GM12864 (cell line): ENCODE measurements at places on chromosomes 1 and 21.
A peak's percentile ranks its signal among the peaks of the same experiment; 100 is the strongest.

DNA sequence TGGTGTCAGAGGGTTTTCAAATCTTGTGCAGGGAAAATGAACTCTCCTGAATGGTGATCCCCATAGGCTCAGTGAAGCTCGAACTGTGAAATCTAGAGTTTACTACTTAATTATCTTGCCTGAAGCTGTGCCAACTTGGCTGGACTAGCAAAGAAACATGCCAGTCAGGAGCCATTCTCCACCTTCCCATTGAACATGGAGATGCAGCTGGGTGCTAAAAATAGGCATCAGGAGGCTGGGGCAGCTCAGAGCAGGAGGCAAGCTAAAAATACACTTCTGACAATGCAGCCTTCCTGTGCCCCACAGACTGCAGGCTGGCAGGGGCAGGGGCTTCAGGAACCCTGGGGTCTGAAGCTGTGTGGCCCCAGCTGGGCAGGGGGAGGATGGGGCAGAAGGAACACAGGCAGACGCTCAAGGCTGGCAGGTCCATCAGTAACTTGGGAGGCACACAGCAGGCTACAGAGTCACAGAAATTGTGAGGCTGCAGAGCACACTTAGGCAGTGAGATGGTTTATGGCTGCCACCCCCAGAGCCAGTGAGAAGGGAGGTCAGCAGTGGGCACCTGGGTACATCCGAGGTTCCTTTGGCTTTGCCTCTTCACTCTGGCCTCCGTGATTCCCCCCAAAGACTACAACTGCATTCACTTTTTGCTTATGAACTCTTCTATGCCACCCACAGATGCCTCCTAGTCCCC lies 155.4 kb upstream of the KCND3 start:
- no peak for DNase-seq

- DNase-seq, result no peak
These were observed 96.4 kb downstream of the UBR4 start for GRCh38 chr1:19113697-19114092.

GRCh38 chr1:116357487-116357886 lies 15.6 kb upstream of the ATP1A1 start:
- DNase-seq, result no peak

GRCh38 chr1:232521660-232522059 lies 108.3 kb downstream of the SIPA1L2 start:
- no peak for DNase-seq

DNA sequence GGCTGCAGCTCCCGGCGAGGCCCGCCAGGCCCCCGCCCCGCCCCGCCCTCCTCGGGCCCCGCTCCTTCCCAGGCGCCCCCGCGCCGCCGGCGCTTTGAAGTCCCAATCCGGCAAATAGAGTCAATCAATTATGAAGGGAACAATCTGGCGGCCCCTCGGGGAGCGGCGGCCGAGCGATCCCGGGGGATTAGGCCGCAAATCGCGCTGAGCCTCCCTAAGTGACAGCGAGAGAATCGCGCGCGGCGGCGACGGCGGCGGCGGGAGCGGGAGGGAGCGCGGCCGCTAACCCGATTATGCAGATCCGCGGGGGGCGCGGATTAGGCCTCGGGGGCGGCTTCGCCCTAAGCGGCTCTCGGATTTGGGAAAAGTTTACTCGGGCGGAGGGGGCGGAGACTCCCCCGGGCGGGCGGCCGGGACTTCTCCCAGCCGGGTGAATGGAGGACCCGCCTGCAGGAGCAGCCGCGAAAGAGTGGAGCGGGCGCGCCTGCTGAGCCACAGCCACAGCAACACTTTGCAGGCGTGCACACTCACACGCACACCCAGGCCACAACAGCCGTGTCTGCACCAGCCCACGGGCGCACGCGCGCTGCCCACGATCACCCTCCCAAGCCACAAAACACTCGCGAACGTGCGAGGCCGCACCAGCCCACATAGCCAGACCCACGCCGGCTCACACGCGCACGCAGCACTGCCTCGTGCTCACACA lies 23.0 kb upstream of the DMBX1 start:
- no peak for DNase-seq

DNA sequence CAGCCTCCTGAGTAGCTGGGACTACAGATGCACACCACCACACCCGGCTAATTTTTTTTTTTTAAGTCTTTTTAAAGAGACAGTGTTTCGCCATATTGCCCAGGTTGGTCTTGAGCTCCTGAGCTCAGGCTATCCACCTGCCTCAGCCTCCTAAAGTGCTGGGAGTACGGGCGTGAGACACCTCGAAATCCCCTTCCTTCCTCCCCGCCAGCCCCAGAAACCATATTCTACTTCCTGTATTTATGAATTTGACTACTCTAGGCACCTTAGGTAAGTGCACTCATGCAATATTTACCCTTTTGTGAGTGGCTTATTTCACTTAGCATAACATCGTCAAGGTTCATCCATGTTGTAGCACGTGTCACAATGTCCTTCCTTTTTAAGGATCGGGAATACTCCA lies 6.9 kb upstream of the LRP8 start:
- no peak for DNase-seq

DNA sequence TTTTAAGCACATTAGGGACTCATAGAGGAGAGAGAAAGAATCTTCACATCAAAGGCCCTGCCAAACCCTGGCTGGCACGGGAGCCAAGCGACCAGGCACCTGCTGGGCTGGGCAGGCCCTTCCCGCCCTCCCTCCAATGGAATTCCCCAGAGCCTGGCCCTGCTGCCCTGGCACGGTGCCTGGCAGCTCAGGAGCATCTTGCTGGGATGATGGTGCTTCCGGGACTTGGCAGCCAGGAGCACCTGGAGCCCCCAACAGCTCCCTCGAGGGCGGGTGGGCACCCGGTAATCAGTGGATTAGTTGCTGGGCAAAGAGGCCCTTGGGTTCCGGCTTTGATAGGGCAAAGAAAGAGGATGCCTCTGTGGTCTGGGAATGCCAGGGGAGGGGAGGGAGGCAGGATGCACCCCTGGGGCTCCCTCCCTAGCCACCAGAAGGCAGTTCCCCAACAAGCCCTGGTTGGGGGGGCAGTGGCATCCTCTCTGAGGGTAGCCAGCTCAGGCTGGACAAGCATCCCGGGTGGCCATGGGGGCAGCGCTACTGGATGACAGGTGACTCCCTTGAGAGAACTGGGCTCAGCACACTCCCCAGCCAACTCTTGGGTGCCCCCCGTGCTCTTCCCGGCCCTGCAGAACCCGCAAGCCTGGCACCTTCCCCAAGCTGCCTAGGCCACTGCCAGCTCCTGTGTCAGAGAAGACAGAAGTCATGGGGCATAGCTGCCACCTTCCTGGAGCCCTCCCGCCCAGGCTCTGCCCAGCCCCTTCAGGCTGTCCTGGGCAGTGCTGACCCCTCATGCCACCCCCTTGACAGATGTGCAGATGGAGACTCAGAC lies 26.4 kb downstream of the KRTAP10-1 start:
- no peak for DNase-seq

DNA sequence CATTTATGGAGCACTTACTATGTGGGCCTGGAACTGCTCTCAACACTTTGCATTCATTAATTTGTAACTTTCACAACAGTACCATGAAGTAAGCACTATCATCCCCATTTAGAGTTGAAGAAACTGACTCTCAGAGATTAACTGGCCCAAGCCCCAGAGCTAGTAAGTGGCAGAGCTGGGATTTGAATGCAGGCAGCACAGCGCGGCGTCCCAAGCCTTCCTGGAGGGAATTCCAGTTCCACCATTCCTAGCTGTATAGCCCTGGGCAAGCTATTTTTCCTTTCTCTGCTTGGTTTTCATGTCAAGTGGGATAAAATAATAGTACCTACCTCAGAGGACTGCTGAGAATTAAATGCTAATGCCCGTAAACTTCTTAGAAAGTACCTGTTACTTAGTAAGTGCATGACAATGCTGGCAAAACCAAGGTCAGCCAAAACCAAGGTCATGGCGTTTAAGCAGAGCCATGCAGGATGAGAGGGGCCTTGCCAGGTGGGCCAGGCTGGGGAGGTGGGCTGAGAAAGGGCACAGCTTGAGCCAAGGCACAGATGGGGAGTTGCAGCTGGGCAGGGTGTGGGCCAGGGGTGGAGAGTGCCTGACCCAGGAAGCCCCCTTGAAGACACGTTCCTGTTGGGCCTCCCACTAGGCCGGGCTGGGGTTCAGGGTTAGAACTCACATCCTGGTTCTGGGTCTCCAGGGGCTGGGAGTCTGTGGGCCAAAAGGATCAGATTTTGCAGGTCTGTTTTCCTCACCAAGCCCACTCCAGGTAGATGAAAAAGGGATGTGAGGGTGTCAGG lies 4.6 kb upstream of the KNCN start:
- DNase-seq, result no peak

GRCh38 chr1:66450043-66450514 lies 83.9 kb upstream of the SGIP1 start:
- no peak for DNase-seq

- DNase-seq, result no peak
These were observed at the start of gene DIO1 for GRCh38 chr1:53893999-53894636. DIO1 (plus strand) TSS chr1:53894187; CDS start chr1:53894211, 24 bp downstream.

- DNase-seq, result no peak
These were observed 230.0 kb upstream of the B3GALT2 start for GRCh38 chr1:193416226-193417024.

GRCh38 chr1:32716312-32717148 lies 14.0 kb upstream of the SYNC start:
- DNase-seq, result peak; percentile 40

DNA sequence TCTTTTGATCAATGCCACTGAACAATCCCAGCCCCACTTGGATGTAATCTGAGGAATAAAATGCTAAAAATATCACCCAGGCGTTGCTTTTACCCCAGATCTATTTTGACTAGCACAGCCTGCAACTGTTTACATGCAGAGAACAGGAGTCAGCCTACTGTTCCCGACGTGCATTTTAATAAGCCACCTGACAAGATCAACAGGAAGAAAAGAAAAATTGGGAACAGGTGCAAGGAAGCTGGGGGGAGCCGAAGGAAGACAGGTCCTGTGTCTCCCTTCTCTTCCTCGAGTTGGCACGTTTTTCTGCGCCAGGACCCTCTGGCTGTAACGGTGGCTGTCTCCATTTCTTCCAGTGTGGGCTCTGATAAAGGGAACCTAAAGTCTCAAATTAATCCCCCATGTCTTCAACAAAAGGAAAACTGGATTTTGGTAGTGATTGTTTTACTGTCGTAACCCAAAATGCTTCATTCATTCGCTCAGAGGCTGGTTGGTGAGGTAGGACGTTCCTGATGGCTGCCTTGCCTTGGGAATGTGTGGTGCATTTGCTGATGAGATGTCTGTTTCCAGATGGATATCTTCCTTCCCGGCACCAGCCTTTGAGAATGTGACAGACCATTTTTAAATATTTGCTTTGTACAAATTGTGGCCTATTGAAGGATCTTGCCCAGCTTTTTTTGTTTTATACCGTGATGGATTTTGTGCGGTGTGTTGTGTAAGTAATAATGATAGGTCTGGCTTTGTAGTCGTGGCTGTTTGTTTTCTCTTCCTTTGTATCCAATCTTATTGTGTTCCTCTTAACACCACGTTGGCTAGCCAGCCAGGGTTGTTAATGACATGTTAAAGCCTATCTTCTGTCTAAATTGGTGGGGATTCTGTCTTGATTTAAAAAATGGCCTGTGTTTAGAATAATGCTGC lies 117.5 kb downstream of the C1orf21 start:
- DNase-seq, result no peak

GRCh38 chr21:43613755-43614638 lies 45.3 kb downstream of the HSF2BP start:
- peak; percentile 24 for DNase-seq

- no peak for DNase-seq
These were observed 4.3 kb upstream of the MIIP start for GRCh38 chr1:12015001-12015491.

DNA sequence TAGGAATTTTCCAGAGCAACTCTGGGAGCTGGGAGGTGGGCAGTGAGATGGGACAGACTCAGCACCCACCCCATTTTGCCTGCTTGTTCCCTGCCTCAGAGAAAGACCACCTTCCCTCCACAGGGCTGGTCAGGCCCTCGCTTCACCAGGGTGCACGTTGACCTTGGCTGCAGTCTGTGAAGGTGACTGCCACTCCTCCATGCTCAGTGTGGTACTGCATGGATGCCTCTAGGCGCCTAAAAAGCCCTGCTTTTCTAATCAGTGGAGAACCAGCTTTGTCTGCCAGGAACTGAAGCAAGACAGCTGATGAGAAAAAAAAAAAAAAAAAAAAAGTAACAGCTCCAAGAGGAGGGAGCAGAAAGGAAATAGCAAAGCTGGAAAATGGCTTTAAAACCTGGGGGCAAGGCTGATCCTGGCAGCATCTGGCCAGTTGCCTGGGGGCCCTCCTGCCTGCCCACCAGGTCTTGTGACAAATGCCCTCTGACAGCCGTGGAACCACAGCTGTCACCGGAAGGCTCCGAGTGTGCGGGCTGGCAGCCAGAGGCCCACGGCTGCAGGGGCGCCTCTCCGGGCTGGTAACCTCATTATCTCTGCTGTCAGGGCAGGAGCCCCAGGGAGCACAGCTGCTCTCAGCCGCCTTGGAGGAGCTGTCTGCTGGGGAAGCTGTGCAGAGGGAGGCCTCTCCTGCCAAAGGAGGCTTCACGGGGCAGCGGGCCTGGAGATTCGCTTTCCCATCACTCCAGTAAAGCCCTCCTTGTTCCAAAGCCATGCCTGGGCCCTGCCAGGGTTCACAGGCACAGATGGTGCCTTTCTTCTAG lies 13.7 kb downstream of the KIAA1614 start:
- DNase-seq, result no peak

DNA sequence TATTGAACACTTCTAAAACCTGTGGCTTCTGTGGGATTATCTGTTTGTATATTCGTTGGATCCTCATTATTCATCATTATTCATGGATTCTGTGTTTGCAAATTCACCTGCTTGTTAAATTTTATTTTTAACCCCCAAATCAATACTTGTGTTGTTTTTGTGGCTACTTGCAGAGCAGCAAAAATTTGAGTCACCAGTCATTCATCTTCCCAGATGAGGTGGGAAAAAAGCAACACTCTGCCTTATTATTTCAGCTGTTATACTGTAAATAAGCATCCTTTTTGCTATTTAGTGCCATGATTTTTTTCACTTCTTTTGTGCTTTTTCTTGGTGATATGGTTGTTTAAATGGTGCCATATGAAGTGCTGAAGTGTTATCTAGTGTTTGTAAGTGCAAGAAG lies 56.7 kb downstream of the RASAL2 start:
- no peak for DNase-seq

DNA sequence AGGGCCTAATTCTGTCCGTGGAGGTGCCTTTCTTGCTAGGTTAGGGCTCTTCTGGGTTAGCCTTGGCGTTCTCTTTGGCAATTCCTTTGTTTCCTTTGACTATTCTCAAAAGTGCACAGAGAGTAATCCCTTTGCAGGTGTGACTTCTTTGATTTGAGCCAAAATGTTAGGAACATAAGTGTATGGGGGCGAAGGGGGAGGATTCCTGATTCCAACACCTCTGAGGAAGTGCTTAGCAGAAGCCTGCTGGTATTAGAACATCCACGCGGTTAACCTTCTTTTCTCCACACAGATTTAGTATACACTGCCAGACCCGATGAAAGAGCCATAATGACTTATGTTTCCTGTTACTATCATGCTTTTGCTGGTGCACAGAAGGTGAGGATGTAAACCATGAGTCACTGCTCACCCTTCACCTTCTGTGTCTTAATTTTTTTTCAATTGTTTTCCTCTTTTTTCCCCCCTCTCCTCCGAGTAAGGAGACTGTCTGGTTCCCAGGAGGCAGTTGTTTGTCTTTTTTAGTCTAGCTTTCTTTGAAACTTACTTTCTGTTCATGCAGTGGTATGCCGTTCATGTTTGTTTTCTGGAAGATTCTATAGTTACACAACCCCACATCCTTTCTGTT lies 48.0 kb downstream of the ACTN2 start:
- no peak for DNase-seq

- DNase-seq, result no peak
These were observed 5.9 kb upstream of the VPS45 start for GRCh38 chr1:150061632-150062101.

- DNase-seq, result no peak
These were observed 159.1 kb downstream of the LHX8 start for GRCh38 chr1:75293270-75293669.
